ENCODE measurements at places on chromosomes 2 and 18.

GRCh38 chr2:225317186-225317585, 82.3 kb upstream of the NYAP2 start:
- DNase-seq = no peak

DNA sequence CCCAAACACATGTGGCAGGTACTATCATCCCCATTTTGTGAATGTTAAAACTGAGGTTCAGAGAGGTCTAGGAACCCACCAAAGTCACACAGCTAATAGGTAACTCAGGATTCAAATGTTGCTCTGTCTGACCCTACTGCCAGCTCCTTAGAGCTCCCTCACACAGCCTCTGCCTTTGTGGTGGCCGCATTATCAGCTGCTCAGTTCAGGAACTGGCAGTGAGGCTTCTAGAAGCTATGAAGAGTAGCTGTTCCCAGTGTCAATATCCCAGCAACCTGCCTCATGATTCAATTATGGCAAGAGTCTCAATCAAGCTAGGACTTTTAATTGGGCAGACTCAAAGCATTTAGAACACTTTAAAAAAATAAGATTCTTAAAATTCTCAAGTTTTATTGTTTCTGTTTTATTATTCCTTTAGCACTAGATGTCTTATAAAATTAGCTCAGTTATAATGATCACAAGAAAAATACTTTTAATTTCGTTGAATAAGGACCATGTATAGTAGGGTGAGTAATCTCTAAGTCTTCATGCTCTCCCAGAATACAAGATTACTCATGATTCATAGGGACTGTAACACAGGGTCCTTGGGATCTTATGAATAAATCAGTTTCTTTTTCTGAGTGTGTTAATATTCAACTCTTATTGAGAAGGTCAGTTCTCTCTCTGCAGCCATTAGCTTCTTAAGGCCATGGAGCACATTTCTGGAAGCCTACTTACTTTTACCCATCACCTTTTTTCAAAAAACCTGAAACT, 342.7 kb downstream of the RND3 start:
- DNase-seq = no peak

GRCh38 chr2:50263728-50264127, 768.2 kb downstream of the NRXN1 start:
- no peak for DNase-seq

- peak; percentile 47 for DNase-seq
Observed at GRCh38 chr2:197786010-197786877, 1.1 kb upstream of the BOLL start.
